ENCODE measurements at places on chromosomes 2 and 18.
A peak's percentile ranks its signal among the peaks of the same experiment; 100 is the strongest.

DNA sequence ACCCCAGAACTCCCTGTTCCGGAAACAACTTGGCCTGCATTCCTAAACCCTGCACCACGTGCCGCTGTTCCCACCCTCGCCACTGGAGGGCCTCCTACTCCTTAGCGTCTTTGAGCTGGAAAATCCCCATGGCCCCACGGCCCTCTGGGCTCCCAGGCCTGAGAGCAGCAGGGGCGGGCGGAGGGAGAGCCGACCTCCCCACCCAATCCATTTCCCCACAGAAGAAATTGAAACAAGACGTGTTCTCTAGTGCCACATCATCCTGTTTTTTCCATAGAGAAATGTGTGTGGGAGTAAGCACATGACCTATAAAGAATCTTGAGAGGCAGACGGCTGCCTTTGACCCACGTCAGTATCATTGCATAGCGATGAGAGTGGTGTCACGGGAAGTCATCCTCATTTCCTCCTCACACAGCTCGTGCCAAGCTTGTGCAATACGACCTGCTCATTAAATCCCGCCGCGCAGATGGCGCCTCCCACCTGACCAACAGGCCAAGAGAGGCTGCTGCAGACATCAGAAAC is 79.2 kb downstream of the LAMA1 start:
- no peak for DNase-seq

DNA sequence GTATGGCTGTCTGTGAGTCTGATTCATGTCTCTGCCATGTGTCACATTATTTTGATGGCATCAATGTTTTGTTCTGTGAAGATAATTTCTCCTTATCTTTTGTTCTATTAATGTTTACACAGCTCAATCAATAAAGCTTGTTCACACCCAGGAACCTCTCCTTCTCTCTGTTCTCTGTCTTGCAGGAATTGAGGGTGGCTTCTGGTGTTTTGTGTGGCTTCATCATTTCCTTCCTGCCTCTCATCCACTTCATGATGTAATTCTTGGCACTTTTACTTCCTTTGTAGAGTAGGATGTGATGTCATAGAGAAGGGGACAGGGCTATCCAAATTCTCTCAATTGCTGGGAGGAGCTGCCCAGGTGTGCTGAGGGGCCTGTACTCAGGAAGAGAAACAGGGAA is 27.2 kb downstream of the ASXL3 start:
- no peak for DNase-seq

GRCh38 chr18:50675043-50675442 is 115.2 kb downstream of the MAPK4 start:
- no peak for DNase-seq

DNA sequence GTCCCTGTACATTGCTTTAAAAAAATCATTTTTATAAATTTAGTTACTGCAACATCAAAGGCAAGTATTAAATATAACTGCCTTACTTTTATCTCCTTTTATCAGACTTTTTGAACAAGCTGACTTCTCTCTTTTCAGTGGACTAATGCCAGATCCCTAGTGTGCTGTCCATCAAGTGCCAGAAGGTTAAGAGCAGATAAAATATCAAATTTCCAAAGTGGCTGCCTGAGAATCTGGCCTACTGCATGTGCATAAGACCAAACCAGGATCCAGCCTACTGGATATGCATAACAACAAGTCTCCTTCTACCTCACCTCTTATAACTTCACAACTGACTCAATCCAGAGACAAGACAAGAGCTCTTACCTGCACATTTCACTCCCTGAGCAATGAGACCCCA is 59.8 kb upstream of the CHRNA1 start:
- DNase-seq: no peak

GRCh38 chr18:39453356-39453755 is 1887.8 kb upstream of the CELF4 start:
- no peak for DNase-seq

DNA sequence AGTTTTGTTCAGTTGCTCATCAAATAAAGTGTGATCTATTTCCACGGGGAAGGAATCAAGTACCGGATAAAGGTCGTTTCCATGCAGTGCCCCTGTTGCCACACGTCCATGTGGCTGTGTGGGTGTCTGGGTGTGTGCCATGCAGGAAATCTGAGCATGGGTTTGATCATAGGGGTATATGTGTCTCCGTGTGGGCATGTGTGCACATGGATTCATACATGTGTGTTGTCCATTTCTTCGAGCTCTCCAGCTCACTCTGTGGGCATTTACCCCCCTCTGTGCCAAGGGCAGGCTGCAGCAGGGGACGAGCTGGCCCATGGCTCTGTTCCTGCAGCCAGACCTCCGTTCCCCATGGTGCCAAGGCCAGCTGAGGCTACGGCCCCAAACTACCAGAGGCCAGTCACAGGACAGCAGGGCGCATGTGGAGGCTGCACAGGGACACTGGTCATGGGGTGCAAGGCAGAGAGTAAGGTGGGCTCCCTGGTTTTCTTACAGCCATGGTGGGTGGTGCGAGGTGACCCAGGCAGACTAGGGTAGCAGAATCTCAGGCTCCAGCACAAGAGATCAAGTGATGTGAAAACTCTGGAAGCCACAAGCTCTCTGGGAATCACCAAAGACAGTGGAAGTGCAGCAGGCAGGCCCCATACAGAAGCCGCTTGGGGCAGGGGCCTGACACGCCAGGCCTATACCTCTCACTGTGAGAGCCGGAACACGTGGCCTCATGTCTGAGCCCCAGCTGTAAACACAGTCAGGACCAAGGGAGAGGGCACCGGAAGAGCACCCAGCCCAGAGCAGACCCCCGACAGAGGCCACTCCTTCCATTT is 66.4 kb upstream of the RAB6C start:
- DNase-seq: no peak

GRCh38 chr18:66990909-66991308 is 387.0 kb upstream of the CDH19 start:
- DNase-seq: no peak

DNA sequence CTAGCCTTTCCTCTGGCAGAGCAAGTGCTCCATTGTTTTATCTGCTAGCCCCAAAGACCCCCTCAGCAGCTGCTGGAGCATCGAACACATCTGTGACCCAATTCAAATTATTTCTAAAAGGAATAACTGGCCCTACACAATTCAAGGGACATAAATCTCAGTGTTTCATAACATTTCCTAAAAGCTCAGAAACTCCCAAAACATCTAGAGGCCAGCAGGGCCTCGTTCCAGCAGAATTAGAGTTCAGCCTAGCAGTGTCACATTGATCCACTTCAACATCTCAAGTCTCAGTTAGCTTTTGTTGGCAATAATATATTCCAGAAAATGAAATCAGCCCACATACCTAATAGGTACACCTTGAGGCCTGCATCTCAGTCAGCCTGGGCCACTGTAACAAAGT is 179.1 kb downstream of the ETAA1 start:
- DNase-seq: no peak

GRCh38 chr2:149410701-149411484 is 80.5 kb downstream of the LYPD6 start:
- no peak for DNase-seq

DNA sequence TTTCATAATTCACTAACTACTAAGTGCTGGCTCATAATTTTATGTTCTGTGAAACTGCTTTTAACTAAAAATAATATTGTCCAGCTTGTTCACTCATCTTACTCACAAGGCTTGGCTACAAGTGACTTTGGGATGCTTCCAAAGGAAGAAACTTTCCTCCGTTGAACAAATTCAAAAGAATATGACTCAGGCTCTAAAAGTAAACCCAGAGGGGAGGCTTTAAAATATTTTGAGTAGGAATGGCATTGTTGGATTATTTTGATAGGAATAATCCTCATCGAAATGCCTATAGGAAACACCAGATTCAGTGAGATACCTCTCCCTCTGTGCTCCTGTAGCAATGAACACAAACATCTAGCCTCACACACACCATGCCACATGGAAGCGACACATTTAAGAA is 25.2 kb upstream of the TLK1 start:
- DNase-seq: no peak

- DNase-seq: no peak
Measured at GRCh38 chr2:219482674-219483405, 15.9 kb upstream of the GMPPA start.

DNA sequence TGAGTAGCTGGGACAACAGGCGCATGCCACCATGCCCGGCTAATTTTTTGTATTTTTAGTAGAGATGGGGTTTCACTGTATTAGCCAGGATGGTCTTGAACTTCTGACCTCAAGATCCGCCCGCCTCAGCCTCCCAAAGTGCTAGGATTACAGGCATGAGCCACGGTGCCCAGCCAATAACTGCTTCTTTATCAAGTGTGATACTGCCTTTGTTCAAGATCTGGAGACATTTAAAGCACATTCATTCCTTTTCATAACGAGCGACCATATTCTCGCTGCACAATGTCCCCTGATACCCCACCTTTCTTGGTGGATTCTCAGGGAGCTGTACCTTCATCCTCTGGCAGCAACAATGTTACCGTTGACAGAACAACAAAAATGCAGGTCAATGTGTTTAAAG is 75.4 kb downstream of the PIEZO2 start:
- DNase-seq: no peak

- DNase-seq: no peak
Measured at GRCh38 chr2:223095207-223095606, 43.2 kb downstream of the KCNE4 start.

DNA sequence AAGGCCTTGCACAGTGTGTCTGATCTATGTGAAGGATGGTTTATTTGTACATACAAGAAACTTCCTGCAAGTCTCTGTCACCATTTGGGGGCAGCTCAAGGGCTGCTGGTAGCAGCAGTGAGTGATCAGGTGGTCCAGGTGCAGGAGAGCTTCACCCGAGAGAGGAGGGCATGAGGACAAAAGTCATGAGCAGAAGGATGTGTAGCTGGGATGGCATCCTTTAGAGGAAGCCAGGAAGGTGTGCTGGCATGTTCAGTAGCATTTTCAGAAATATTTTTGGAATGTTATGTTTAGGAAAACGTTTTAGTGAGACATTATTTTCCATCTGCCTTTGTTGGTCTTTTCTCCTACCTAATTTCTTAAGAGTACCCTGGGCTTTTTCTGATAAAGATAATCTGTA is 31.9 kb downstream of the VWA3B start:
- no peak for DNase-seq

- peak; percentile 62 for DNase-seq
Measured at GRCh38 chr2:36800381-36800780, 103.9 kb downstream of the VIT start.

GRCh38 chr18:23887493-23887892 is 127.1 kb upstream of the TTC39C start:
- no peak for DNase-seq

DNA sequence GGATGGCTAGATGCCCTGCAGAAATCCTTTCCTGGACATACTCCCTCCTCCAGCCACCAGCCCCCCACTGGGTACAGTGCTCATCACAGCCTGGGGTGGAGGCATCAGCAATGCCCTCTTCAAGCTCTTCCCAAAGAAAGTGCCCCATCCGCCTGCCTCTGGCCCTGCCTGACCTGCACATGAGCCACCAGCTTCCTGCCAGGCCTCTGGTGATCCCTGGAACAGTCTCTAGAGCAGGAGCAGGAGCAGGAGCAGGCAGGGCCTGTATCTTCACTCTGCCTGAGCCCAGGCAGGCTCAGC is 54.1 kb upstream of the CAB39 start:
- DNase-seq: no peak

DNA sequence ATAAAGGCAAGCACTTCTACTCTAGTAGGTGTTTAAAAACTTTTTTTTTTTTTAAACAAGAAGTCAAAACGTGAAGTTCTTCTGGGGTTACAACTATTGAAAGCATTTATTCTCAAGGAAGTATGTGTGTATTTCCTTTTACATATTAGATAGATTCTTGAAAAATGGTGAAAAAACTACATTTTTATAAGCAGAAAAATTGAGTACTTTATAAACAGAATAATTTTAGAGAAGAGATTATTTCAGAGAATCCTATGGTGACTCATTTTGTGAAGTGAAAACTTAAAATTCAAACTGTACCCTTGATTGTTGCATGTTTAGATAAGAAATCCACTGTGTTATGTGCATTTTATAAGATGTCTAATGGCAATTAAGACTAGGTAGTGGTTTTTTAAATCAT is 2.9 kb downstream of the EML4 start:
- no peak for DNase-seq

- DNase-seq: no peak
Measured at GRCh38 chr2:26576565-26577441, 64.4 kb downstream of the CIB4 start.

DNA sequence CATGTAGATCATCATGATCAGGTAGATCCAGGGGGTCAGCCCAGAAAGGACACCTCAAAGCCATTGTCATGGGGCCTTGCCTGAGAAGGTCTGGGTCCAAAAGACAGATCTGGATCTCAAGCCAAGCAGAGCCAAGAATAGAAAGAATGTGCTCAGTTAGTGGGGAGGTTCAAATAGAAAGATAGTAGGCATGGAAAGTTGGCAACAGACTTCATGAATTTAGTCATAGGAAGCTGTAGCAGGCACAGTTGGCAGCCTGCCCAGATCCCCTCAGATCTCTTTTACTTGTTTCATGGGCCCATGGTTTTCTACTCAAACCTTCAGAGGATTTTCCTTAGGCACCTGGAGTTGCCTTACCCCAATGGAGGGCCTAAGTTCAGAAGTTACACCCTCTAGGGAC is 767.0 kb downstream of the SLC4A3 start:
- no peak for DNase-seq

DNA sequence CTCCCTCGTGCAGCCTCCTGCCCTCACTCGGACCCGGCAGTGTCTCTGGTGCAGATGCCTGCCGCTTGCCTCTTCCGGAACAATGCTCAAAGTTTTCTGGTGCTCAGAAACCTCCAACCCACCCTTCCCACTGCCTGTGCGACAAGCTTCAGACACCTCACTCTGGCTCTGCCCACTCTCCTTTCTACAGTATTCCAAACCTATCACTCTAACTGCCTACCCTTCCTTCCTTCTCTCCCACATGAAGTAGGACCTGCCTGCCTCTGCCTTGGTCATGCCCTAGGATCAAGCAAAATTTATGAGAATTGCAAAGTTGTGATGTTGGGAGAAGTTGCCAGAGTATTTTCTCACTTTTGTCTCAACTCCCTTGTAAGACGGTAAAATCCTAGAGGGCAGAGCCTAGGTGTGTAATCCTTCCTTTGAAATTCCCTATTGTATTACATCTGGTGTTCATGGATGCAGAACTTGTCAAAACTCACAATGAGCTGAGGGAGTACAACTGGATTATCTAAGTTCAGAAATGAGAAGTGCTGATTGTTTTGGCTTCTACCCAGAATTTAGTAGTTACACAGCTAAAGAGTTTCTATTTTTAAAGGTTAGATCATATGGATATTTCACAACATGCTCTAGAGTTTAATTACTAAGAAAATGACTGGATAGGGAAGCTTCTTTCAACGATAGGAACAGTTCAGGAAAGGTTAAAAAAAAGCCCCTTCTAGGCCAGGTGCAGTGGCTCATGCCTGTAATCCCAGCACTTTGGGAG is 7.2 kb downstream of the NPC1 start:
- no peak for DNase-seq

- DNase-seq: no peak
Measured at GRCh38 chr18:48441405-48441881, 32.3 kb upstream of the ZBTB7C start.

DNA sequence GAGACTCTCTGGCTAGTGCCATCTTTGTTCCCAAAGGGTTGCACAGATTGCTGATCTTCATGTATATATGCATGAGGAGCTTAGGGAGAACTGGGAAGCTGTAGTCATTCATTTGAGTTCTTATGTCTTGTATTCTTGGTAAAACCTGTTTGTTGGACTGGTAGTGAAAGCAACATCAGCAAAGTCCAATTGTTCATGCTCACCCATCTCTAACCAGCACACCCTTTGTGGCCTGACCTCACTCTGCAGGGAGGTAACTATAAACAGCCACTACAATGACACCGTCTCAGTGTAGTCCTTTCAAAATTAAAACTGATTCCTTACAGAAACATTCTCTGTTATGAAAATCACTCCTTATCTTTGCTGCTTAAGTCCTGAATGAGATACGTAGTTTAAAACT is 13.9 kb upstream of the LMAN1 start:
- DNase-seq: no peak

GRCh38 chr2:233219848-233220247 is 31.6 kb upstream of the ATG16L1 start:
- no peak for DNase-seq

Data from stimulated activated CD4-positive, alpha-beta T cell treated with anti-CD3 and anti-CD28 coated beads, Interleukin-4, amount 100 ng/mL, for 48 hours (primary cell).